ENCODE measurements at places on chromosomes 2 and 18.

- no peak for DNase-seq
Measured at GRCh38 chr2:156134887-156135286, 197.6 kb downstream of the NR4A2 start.

DNA sequence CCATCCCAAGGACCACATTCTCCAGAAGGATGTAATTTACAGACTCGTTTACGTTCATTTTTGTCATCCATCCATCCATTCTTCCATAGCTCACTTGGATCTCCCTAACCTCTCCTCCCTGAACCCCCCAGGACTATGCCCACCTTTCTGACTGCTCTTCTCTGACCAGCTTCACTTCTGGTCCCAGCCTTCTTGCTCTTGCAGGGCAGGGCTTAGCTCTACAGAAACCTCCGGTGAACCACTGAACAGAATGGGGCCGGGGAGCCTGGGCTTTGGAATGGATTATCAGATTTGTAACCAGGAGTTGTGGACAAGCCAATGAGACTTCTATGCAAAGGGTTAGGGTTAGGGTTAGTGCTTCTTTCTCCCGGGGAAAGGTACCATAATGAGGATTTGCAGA is 95.0 kb downstream of the TGFA start:
- no peak for DNase-seq

DNA sequence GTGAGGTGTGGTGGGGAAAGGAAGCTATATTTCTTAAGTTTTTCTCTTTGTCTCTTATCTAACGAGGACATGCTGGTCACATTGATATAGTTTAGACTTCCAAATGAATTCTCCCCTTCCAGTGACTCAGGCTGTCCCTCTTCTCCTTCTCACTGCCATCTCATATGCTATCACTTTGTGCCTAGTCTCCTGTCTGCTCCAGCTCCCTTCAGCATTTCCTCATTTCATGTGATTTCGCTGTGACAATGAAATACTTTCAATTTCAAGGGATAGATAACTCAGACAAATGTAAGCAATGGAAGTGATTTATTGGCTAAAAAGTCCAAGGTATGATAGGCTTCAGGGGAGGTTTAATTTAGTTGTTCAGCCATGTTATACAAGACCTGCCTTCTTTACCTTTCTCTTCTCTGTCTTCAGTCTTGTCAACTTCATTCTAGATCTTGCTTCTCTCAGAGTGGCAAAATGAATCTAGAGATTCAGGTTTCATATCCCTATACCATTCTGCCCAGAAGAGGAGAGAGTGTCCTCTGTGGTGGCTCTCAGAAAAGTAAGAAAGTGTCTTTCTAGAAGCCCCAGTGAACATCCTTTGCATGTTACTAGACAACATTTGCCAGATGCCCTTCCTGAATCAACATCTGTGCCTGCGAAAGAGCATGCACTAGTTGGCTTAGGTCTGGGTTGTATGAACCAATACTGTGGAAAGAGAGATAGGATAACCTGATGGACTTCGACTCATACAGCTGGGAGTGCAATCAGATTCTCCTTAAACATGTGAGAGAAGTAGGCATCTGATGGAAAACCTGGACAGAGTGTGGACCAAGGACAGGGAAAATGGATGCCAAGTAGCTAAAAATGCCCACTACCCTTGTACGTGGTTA is 29.9 kb upstream of the GPR155 start:
- no peak for DNase-seq

- DNase-seq, result no peak
Measured at GRCh38 chr2:210859314-210859713, 302.9 kb downstream of the CPS1 start.

GRCh38 chr2:36414307-36414706 is 58.7 kb downstream of the CRIM1 start:
- DNase-seq, result no peak

DNA sequence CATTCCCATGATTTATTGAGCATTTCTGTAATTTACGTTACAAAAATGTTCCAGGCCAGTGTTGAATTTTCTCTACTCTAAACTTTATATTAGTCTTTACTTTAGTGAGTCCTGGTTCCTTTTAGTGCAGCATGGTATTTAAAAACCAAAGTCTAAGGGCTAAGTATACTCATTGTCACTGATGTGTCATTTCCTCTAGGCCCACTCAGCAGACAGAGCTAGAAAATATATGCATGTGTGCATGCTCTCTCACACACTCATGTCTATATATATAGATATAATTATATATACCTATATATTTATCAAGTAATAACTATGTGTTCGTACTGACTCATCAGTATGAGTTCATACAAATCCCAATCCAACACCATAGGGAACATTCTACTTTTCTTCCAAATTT is 132.5 kb upstream of the SLC8A1 start:
- no peak for DNase-seq

DNA sequence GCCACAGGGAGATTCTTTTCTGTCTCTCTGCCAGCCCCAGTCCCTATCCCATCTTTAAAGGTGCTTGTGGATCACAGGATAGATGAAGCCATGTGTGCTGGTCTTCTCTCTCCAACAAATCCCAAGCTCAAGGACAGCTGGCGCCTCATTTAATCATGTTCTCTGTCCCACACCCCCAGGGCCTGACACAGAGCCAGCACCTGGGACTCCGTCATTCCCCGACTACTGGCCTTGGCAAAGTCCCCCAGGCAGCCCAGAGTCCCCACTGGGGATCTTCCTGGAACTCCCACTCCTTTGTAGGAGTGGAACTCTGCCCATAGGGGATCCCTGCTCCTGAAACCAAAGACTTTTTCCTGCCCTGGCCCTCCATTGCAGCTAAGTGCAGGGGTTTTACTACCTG is 60.8 kb downstream of the MTHFD2 start:
- no peak for DNase-seq

- DNase-seq, result no peak
Measured at GRCh38 chr2:209663139-209663538, 108.5 kb upstream of the UNC80 start.

GRCh38 chr2:179965291-179966258 is 41.5 kb downstream of the CWC22 start:
- DNase-seq, result no peak

DNA sequence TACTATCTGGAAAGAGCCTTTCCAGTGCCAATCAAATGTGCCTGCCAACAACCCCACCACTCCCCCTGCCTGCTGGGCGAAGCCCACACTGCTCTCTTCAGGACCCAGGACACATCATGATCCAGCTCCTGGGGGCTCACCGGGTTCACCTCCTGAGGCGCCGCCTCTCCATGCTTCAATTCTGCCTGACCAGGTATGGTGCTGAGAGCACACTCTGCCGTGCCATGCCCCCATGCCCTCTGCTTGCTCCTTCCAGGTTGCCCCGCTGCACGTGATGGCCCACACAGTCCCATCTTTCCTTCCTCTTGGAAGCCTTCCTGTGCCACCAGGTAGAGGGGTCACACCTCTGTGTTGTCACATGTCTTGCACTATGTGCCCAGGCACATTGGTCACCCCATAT is 47.5 kb downstream of the ASB18 start:
- DNase-seq, result no peak

GRCh38 chr18:43380104-43380672 is 102.9 kb upstream of the SYT4 start:
- no peak for DNase-seq

- DNase-seq, result no peak
Measured at GRCh38 chr2:222919841-222920526, 59.1 kb downstream of the ACSL3 start.

- no peak for DNase-seq
Measured at GRCh38 chr2:159573846-159574606, 42.3 kb downstream of the BAZ2B start.
